Endodermal cell (in vitro differentiated cells): ENCODE measurements at places on chromosomes 1 and 21. TPM values are rescaled to one million over a fixed set of nuclear protein-coding genes. Genes with fewer than 3 reads are reported as not detected.

FBXO44 gene
- 22.3 and 29.1 TPM in 2 replicates for total RNA-seq

GRCh38 chr21:32136546-32136945 is 142.3 kb downstream of the MIS18A start:
- H3K4me3 ChIP-seq, result no peak overlapping the region
- H3K4me1 ChIP-seq, result no peaks in the 10 kb centered on the region
- no peak overlapping the region for H3K27ac ChIP-seq
- no peaks in the 10 kb centered on the region for H3K27me3 ChIP-seq
- H3K36me3 ChIP-seq, result no peaks in the 10 kb centered on the region

DNA sequence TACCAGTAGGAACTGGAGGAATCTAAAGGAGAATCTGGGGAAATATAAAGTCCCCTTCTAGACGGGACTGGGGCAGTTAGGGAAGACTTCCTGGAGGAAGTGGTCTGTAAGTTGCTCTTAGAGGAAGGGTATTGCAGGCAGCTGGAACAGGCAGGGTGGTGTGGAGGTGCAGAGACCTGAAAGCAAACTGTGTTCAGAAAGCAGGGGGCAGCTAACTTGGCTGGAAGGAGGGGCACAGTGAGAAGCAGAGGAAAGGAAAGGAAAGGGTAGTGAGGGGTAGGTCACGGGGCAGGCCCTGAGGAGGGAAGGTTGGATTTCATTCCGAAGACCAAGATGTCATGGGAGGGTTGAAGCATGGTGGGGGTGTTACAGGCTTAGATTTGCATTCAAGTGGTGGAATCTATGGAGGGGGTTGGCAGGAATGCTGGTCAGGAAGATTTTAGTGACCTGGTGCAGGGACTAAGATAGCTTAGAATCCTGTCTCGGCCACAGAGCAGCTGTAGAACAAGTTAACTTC is 240.7 kb downstream of the FOXD2 start:
- H3K27ac ChIP-seq, result no peak overlapping the region
- no peaks in the 10 kb centered on the region for H3K36me3 ChIP-seq
- no peaks in the 10 kb centered on the region for H3K27me3 ChIP-seq
- H3K4me3 ChIP-seq, result no peak overlapping the region
- DNase-seq, result peak; percentile 36
- no peaks in the 10 kb centered on the region for H3K4me1 ChIP-seq

DNA sequence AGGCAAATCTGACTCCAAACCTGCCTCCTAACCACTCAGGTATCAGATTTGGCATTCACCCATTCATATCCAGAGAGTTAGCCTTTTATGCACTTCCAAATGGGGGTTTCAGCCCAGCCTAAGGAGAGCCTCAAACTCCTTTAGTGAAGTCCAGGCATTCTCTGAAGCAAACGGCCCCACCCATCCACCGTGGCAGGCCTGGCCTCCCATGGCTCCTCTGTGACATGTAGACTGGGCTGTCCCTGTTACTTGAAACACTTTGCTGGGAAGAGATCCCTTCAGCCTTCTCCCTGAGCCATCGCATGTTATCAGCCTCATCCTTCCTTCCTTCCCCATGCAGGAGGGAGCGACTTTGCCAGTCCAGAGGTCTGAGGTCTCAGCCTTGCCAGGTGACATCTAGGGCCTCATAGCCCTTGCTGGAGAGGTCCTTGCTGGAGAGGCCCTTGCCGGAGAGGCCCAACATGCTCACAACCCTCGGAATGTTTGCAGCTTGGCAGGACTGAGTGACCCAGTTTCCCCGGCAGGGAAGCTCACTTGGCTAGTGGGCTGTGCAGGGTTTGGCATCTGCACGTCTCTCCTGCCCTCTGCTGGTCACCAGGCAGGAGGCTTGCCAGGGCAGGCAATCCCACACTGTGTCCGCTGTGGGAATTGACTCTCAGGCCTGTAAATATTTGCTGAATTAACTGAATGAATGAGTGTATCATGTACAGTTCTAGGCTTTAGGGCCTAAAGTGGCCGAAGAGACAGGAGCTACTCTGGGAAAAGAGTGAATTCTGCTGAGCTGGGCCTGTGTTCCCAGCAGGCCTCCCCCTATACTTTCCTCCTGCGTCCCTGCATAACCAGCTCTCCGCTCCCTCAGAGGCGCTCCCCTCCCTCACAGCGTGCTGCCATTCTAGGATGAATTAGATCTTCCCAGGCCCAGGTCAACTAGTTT is 26.7 kb upstream of the RBM15 start:
- H3K4me1 ChIP-seq, result no peaks in the 10 kb centered on the region
- H3K4me3 ChIP-seq, result no peak overlapping the region
- DNase-seq, result peak; percentile 94

DNA sequence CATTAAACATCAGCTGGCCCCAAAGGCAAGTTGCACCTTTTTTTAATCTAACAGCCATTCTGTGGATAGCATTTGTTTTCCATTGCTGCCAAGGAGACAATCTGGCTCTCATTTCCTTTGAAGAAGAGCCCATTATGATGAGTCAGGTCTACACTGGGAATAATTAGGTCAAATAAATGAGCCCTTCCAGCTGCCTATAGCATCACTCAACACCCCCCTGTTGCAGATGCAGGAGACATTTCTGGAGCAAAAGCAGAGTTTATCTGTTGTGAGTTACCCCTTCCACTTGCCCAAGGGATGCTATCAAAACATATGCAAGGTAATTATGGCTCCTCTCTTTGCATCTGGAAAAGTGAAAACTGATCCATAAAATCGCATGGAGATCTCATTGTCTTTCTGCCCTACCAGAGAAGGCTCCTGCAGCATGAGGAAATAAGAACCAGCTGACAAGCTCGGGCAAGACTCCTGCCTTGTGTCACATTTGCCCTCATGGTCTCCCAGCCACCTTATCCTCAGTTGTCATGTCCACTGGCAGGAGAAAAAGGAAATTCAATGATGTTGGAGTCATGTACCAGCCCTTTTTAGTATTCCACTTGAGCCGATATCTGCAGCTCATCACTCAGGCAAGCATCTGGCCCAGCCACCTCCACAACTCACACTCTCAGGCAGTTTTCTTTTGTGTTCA is 135.9 kb downstream of the SLC30A10 start:
- H3K4me1 ChIP-seq, result no peaks in the 10 kb centered on the region
- H3K36me3 ChIP-seq, result no peaks in the 10 kb centered on the region
- no peak for DNase-seq
- no peaks in the 10 kb centered on the region for H3K27me3 ChIP-seq
- H3K27ac ChIP-seq, result no peak overlapping the region

GRCh38 chr21:45858180-45858579 is 123.4 kb upstream of the COL6A1 start:
- no peaks in the 10 kb centered on the region for H3K36me3 ChIP-seq
- no peaks in the 10 kb centered on the region for H3K27me3 ChIP-seq
- no peak overlapping the region for H3K27ac ChIP-seq

DNA sequence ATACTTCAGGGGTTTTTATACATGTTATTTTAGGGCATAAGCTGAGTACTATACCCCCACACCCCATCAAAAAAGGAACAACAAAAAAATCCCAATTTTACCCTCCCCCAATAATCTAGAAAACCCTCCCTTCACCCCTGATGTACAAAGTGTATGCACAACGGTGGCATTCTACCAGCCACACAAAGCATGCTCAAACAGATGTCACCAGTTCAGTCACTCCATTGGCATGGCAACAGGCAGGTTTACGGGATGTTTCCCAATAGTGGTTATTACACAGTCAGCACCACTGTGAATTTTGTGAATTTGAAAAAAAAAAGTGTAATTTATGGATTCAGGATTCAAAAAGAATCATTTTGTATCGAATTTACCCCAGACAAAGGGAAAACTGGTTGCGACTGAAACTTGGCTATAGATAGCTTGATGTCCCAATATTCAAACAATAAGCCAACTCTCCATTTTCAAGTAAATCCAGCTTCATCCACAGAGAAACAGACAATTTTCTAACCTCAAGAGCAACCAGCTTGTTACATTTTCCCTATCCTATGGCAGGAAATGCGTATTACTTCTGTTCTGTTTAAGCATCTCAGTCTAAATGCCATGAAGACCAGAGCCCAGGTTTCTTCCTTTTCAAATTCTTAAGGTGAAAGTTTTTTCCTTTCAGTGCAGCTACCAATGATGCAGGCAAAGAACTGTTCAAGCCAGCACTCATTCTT is 34.0 kb upstream of the SLC45A3 start:
- H3K4me1 ChIP-seq, result peaks cover 4% of the 10 kb centered on the region
- H3K36me3 ChIP-seq, result peaks cover 90% of the 10 kb centered on the region
- H3K27me3 ChIP-seq, result no peaks in the 10 kb centered on the region
- no peak for DNase-seq

TP53BP2 gene
- total RNA-seq, result 43.3 and 53.6 TPM in 2 replicates

DNA sequence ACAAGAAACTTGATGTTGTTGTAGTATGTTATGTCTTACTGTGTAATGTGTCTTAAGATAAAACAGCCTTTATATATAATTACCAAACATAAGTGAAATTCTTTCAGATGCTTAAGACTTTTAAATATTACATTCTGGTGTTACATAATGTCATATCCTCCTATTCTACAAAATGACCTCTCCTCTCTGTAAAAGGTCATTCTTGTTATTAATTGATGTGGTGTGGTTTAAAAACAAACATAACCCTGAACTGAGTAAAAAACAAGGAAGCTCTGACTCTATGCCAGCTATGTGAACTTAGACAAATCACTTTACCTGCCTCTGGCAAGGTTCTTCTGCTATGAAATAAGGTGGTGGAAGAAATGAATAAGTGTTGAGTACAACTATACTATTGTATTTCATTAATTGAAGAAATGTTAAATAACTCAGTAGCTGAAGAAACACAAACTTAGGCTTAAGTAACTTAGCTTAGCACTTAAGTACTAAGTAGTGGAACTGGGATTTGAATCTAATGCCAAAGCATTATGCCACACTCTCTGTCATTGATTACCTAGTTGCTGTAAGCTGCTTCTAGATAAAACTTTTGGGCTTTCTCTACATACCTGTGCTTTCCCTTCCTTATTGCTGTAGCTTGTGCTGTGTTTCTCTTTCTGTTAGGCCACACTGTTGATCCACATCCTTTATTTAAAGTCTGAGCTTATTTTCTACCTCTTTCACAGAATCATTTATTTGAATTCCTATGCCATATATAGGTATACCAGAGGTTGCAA is 859 bp upstream of the ANGPTL1 start:
- no peaks in the 10 kb centered on the region for H3K27me3 ChIP-seq
- no peak overlapping the region for H3K4me3 ChIP-seq
- H3K36me3 ChIP-seq, result no peaks in the 10 kb centered on the region
- H3K4me1 ChIP-seq, result peaks cover 10% of the 10 kb centered on the region
- H3K27ac ChIP-seq, result no peak overlapping the region

- H3K4me1 ChIP-seq, result peaks cover 3% of the 10 kb centered on the region
- no peak overlapping the region for H3K4me3 ChIP-seq
- no peaks in the 10 kb centered on the region for H3K27me3 ChIP-seq
- no peak for DNase-seq
- no peak overlapping the region for H3K27ac ChIP-seq
- H3K36me3 ChIP-seq, result no peaks in the 10 kb centered on the region
Observed at GRCh38 chr1:205656236-205656635, 24.1 kb downstream of the SLC45A3 start.

- DNase-seq, result no peak
- H3K4me3 ChIP-seq, result no peak overlapping the region
- no peaks in the 10 kb centered on the region for H3K36me3 ChIP-seq
- H3K27me3 ChIP-seq, result no peaks in the 10 kb centered on the region
- no peaks in the 10 kb centered on the region for H3K4me1 ChIP-seq
Observed at GRCh38 chr1:87600854-87601253, 272.2 kb downstream of the LMO4 start.

DNA sequence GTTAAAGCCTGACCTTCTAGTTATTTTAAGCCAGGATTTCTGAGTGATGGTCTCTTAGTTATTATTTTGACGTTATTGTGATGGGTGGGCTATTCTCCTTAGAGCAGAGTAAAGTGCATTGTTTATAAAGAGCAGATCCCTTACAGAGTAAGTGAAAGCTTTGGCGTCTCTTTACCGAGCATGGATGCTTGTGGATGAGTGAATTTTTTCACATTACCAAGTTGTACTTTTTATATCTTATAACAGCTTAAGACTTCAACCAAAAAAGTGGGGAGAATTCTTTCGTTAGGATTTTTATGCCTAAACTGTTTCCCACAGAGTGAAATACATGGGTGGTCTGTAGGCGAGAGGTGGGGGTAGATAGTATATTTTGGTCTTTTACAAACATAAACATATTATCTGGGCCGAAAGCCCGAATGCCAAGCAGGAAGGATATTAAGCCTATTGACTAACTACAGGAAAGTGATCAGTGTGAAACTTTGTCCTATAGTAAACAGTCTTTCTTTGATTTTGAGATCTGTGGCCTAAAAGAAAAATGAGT is 279.1 kb upstream of the C1orf105 start:
- H3K27ac ChIP-seq, result no peak overlapping the region
- H3K4me1 ChIP-seq, result peaks cover 4% of the 10 kb centered on the region
- no peaks in the 10 kb centered on the region for H3K27me3 ChIP-seq
- DNase-seq, result no peak
- H3K4me3 ChIP-seq, result no peak overlapping the region
- no peaks in the 10 kb centered on the region for H3K36me3 ChIP-seq

AIM2 gene
- total RNA-seq, result 2.0 and 2.6 TPM in 2 replicates

ANKRD45 gene
- 1.2 to 1.9 TPM (median 1.6 TPM) in 3 replicates for total RNA-seq

- DNase-seq, result no peak
- H3K4me3 ChIP-seq, result no peak overlapping the region
Observed at GRCh38 chr1:11938722-11939526, 4.4 kb downstream of the PLOD1 start.

DNA sequence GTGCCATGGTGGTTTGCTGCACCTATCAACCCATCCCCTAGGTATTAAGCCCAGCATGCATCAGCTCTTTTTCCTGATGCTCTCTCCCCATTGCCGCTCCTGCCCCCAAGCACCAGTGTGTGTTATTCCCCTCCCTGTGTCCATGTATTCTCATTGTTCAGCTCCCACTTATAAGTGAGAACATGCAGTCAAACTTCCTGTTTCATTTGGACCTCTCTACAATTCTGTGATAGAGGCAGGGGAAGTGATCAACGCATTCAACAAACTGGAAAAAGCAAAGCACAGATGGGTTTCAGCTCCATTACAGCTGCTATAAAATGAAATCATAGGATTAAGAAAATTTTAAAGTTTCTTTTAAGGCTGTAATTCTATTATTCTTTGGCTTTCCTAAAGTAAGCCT is 23.3 kb upstream of the CD55 start:
- no peaks in the 10 kb centered on the region for H3K36me3 ChIP-seq
- H3K4me3 ChIP-seq, result no peak overlapping the region
- no peak for DNase-seq
- H3K27ac ChIP-seq, result no peak overlapping the region

- H3K4me3 ChIP-seq, result no peak overlapping the region
- peak; percentile 18 for DNase-seq
- no peaks in the 10 kb centered on the region for H3K27me3 ChIP-seq
Observed at GRCh38 chr1:22925111-22925510, 47.6 kb downstream of the LACTBL1 start.

TNNT2 gene
- total RNA-seq, result 0.35 to 0.92 TPM (median 0.74 TPM) in 3 replicates

RIMS3 gene
- 7.5 and 8.0 TPM in 2 replicates for total RNA-seq

GRCh38 chr1:100506217-100506616 is 31.7 kb upstream of the GPR88 start:
- no peak overlapping the region for H3K4me3 ChIP-seq
- no peak overlapping the region for H3K27ac ChIP-seq
- no peak for DNase-seq
- no peaks in the 10 kb centered on the region for H3K27me3 ChIP-seq
- no peaks in the 10 kb centered on the region for H3K4me1 ChIP-seq

GRCh38 chr1:198316546-198317100 is 159.8 kb downstream of the NEK7 start:
- H3K36me3 ChIP-seq, result peaks cover 15% of the 10 kb centered on the region
- no peaks in the 10 kb centered on the region for H3K4me1 ChIP-seq
- no peak for DNase-seq
- no peak overlapping the region for H3K27ac ChIP-seq
- no peaks in the 10 kb centered on the region for H3K27me3 ChIP-seq
